ENCODE measurements at places on chromosomes 6 and 20.

DNA sequence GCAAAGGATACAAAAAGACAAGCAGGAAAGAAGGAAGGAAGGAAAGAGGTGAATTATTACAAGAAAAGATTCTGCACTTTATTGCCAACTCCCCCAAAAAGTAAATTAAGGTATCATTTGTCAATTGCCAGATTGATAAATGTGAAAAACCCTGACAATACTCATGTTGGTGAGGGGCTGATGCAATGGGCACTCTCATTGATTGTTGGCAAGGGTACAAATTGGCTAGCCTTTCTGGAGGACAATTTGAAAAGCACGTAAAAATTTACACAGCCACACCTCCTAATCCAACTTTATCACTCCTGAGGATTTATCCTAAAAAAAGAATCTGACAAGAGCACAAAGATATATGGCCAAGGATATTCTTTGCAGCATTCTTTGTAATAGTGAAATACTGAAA is 47.7 kb downstream of the SCML4 start:
- no peak for DNase-seq

DNA sequence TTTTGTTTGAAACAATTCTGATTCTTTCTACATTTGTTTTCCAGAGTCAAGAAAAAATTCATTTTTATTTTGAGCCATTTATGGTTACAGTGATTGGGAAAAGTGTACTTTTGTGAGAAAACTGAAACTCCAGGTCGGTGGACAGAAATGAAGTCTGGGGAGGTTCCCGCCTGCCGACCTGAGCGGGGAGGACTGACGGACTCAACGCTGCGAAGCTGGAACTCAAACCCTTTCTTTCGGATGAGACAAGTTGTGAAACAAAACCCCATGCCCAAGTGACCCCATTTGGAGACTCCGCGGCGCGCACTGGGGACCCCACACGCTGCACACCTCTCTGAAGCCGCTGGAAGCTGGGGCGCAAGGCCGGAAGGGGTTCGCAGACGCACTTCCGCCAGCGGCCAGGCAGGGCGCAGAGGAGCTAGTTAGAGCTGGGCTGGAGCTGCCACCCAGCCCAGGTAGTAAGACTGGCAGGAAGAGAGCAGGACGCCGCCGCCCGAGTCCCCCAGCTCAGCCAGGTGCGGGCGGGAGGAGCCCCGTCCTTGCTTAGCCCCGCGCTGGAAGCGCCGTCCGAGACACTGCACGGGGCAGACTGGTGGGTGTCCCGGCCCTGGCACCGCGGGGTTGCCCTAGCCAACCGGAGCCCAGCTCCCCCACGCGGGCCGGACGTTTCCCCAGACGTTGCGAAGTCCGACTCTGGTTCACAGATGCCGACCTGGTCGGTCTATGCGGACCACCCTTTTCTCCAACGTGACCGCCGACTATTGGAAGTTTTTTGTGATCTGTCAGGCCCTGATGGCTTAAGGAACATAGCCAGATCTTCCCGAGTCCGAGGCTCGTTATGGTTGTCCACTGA is 19.8 kb upstream of the ZSCAN16 start:
- DNase-seq, result peak; percentile 39

GRCh38 chr6:113289166-113289565 is 568.0 kb upstream of the MARCKS start:
- peak; percentile 55 for DNase-seq

DNA sequence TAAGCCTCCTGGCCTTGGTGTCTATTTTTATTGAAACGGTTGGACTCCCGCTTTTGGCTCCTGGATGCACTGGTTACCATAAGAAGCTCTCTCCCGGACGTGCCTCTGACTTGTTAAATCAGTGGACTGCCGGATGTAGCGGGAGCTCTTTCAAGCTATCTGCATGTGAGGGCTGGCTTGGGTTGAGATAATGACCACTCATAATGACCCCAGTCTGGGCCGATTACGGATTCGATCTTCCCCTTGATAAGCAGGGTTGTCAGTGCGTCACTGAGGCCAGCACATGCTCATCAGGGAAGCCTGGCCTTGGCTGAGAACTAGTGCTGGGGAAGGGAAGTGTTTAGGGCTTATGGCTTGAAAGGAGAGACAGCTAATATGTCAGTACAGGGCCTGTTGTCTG is 528.1 kb downstream of the CDH26 start:
- no peak for DNase-seq

DNA sequence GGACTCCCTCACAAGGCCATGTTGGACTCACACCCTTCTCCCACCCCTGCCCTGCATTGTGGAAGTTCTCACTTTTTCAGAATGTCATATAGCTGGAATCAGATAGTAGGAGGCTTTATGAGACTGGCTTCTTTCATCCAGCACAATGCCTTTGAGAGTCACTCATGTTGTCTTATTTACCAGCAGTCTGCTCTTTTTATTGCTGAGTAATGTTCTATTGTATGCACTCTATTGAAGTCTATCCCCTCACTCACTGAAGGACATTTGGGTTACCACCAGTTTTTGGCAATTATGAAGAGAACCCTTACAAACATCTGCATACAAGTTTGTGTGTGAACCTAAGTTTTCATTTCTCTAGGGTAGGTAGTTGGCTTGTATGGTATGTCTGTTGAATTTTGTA is 80.8 kb upstream of the KCNK16 start:
- no peak for DNase-seq

GRCh38 chr20:37596890-37597536 is 69.3 kb upstream of the BLCAP start:
- no peak for DNase-seq

GRCh38 chr20:48531505-48531904 is 296.3 kb downstream of the PREX1 start:
- DNase-seq, result no peak

GRCh38 chr20:9036593-9036992 is 32.3 kb upstream of the PLCB4 start:
- DNase-seq, result no peak

DNA sequence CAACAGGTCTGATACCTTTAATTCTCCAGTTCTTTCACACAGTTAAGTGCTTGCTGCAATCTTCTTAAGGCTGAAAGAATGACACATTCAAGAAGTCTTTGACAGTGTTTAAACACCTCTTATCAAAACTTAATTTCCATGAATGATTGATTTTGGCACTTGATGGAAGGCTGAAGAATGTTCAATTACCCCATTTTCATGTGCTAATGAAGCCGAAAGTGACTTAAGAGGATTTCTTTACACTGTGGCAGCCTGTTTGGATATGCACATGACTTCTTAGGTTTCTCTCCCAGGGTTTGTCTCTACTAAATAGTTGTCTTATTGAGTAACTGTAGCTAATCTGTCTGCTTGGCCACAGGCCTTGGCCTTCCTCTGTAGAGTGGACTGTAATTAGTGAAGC is 81.1 kb upstream of the PRDM1 start:
- no peak for DNase-seq

DNA sequence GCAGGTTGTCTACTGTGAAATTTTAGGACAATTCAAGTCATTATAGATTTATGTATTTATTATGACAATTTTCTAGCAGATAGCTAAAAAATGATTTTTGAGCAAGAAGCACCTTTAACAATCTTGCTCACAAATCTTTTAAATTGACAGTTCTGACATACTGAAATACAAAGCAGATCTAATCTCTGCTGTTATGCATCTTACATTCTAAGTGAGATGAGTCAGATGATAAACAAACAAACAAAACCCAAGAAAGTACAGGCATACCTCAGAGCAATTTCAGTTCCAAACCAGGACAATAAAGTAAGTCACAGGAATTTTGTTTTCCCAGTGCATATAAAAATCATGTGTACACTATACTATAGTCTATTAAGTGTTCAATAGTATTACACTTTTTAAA is 430.7 kb upstream of the PTCHD4 start:
- no peak for DNase-seq
